ENCODE measurements at places on chromosomes 16 and 17. TPM values are rescaled to one million over a fixed set of nuclear protein-coding genes. Genes with fewer than 3 reads are reported as not detected.
A peak's percentile ranks its signal among the peaks of the same experiment; 100 is the strongest.

Gene PAGR1
- 39.3 TPM for total RNA-seq

Gene ZP2
- not detected for total RNA-seq

- no peak for DNase-seq
Observed at GRCh38 chr17:77042476-77043231, 98.1 kb upstream of the SEC14L1 start.

- DNase-seq = no peak
Observed at GRCh38 chr17:909642-910323, 69.8 kb downstream of the NXN start.

DNA sequence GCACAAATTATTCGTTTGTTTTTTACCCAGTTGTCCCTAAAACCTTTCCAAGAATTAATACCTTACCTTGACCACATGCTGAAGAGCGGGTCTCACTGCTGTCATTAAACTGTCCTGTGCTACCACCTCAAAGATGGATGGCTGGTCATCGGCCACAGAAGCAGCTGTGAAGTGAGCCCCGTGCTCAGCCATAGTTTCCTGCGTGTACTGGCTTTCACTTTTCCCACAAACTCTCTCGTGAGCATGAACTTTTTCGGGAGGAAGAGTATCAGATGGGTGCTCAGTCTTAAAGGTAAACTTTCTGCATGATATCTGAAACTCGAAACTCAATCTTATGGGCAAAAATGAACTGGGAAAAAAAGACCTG lies 558 bp downstream of the PEX12 start:
- no peak for DNase-seq

DNA sequence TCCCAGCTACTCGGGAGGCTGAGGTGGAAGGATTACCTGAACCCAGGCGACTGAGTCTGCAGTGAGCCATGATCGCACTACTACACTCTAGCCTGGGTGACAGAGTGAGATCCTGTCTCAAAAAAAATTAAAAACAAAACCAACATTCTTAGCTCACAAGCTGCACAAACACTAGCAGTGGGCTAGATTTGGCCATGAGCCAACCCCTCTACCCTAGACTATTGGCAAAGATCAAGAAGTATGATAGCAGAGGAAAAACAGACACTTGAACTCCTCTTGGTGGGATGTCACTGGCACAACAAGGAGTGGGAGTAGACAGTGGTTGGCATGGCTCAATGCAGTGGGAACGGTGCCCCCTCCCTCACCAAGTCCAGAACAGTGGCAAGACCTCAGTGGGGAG lies 19.6 kb upstream of the RIPOR1 start:
- no peak for DNase-seq

GRCh38 chr17:73865831-73866230 lies 221.6 kb upstream of the SDK2 start:
- no peak for DNase-seq

DNA sequence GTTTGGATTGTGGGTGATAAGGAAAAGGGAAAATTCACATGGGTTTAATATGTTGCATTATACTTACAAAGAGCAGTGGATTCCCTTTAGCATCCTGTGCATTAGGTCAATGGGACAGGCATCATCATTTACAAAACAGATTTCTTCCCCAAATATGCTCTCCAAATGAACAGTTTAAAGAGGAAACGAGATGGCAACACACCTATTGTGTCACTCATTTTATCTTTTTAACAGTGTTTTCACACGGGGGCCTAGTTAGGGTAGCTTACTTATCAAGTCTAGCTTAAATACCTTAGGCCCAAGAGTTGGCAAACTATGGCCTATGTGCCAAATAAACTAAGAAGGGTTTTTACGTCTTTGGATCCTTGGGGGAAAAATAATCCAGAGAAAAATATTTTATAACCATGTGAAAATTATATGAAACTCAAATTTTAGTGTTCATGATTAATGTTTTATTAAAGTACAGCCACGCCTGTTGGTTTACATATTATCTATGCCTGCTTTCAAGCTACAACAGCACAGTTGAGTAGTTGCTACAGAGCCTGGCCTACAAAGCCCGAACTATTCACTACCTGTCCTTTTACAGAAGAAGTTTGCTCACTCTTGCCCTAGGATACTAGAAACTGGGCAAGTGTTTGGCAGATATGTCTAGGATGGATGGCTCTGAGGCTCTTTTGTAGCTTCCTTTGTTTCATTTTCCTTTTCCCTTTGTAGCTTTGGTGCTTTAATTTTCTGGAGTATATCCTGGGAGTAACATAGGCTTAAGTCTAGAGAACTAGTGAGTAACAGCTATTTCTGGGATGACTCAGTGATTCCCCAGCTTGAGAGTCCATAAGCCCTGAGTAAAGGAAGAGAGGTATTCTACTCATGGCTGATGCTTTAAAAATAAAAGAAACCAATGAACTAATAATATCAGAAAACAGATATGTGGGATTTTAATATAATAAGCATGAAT lies 12.4 kb downstream of the NUP93 start:
- DNase-seq = peak; percentile 65

GRCh38 chr17:81508639-81509206 lies 3.9 kb downstream of the ACTG1 start:
- peak; percentile 51 for DNase-seq

DNA sequence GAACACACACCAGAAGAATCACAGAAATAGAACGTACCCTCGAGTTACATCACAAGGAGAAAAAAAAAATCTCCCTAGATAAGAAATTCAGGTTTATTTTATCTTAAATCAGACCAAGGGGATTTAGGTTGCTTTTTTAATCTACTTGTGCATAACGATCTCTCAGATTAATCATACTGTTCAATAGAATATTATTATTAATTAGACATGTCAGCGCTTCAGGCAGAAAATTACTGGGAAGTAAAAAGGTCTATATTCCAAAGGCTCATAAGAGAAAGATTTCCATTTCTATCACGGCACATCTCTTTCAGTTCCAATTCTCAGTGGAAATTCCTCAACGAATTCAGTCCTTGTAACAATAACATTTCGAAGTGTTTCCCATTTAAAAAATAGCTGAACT lies 77.7 kb upstream of the PSMD7 start:
- DNase-seq = no peak
